ENCODE measurements at places on chromosomes 3 and 15. TPM values are rescaled to one million over a fixed set of nuclear protein-coding genes. Genes with fewer than 3 reads are reported as not detected.

GRCh38 chr3:69142090-69142489 lies 19.7 kb upstream of the LMOD3 start:
- DNase-seq: no peak

DNA sequence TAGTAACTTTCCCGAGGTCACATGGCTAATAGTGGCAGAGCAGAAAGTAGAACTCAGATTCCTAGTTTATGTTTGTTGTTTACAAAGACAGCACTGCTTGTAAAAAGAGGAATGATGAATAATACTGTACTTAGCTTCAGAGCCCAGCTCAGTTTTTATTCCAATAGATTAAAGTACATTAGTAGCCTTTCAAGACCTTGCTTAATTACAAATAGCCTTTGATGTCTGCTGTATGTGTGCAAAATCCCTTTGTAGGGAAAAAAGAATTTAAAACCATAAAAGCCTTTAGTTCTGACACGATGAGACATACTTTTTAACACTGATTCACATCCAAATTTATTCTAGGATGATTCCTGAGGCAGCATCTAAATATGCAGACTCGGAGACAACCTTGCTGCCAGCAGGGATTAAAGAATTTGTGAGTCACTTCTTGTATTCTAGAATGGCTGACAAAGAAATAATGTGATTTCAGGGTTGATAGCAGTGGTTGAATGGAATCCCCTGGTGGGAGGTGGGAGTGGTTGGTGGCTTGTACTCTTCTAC lies 324.2 kb upstream of the TGFBR2 start:
- no peak for DNase-seq

DNA sequence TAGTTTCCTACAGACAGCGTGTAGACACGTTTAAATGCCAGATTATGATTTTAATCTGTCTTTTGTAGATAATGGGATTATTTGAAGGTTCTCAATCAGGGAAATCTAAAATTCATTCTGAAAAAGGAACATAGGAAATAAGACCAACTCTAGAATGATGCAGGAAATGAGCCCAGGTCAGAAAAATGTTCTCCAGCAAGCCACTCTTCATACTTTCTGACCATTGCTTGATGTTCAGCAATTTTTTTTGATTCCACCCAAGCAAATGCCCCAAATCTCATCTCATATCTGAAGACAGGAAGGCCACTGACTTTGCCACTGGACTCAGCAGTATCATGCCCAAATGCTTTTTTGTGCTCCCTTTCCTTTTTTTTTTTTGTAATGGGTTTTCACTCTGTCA lies 373.4 kb downstream of the LPP start:
- no peak for DNase-seq

DNA sequence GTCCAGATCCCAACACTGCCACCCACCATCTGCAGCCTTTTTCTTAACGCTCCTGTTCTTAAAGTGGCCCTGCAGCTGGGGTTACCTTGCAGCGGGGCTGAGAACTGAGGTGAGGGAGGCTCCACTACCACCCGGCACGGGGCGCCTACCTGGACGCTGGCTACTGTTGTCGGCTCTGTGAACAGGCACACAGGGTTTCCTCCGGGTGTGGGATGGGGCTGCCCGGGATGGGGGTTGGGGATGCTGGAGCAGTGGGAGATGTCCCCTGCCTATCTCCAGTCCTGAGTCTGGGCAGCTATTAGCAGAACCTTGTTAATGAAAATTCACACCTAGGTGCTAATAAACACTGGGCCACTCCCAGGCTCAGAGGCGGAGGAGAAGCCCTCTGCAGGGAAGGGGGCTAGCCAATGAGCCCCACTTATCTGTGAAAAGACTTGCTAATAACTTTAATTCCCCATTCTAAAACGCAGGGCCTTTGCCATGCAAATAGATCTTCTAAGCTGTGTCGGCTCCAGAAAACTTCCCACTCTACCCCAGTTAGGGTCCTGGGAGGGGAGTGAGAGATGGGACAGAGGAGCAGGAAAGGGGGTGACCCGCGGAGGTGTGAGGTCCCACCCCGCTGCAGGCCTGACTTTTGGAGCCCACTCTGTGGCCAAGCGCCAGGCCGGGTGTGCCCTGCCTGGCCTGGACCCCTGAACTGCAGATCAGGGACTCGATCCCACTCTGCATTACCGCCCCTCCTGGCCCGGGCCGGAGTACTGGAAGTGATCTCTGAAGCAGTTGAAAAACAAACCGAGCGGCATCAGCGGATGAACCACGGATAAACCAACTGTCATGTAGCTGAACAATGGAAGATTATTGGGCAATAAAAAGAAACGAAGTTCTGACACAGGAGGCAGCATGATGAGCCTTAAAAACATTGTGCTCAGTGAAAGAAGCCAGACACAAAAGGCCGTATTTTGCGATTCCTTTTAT lies 3.1 kb downstream of the MESP1 start:
- no peak for DNase-seq

GRCh38 chr3:112199622-112200316 lies 66.7 kb upstream of the GCSAM start:
- no peak for DNase-seq

DNA sequence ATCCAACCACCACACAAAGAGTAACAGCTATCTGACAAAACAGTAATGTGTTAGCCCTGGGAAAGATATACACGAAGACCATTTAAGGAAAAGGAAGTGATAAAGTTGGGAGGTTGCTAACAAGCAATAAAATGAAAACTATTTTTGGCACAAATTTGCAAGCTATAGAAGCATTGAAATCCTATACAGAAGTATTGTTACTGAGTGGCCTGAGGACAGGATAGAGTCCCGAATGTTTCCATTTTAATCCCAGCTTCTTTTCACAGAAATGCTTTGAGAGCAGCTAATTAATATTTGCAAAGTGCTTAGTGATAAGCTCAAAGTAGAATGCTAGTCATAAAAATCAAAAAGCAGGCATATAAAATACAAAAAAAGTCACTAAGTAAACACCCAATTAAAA lies 51.5 kb downstream of the RAD18 start:
- DNase-seq: no peak

DNA sequence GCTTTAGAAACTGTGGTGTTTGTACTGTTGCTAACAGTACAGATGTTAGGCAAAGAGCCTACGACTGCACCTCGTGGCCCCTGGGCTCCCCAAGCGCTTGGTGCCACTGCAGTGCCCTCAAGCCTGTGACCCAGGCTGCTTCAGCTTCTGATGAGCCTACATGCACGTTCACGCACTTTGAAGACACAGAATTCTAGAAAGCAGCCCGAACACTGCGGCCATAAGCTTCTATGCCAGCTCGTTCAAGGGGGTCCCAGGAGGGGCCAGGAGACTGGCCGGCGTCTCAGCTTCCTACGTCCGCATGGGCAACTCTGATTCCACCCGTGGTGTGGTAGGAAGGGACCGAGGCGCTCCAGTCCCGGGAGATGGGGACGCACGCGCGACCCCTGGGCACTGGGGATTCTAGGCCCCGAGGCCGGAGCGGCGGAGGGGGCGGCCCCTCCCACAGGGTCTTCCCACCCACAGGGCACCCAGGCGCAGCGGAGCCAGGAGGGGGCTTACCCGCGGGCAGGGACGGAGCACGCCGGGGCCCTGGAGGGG lies 653 bp downstream of the MYO5C start:
- no peak for DNase-seq

DNA sequence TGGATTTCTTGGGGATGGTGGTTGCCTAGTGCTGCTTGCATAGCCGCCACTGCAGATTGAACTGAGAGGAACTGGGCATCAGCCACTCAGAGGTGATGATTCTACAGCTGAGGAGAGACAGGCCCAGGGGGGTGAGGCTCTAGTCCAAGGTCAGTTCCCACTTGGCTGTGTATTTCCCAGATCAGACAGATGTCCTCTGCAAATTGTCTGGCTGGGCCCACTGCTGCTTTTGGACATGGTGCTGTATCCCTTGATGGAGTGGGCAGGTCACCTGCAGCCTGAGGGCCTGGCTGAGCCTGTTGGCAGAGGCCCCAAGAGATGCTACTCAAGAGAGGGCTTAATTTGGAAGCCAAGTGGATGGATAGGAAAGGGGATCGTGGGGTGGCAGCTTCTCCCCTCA lies 124.5 kb upstream of the CTDSPL start:
- no peak for DNase-seq

GRCh38 chr3:45644063-45644790 lies 45.0 kb upstream of the SACM1L start:
- DNase-seq: no peak

Gene ENTPD3
- total RNA-seq: not detected

Gene TM4SF18
- total RNA-seq: not detected

Gene TMOD2
- 2.8 TPM for total RNA-seq

Gene SLC51A
- not detected for total RNA-seq

Gene FSTL1
- total RNA-seq: 3.0 TPM

Gene IGF2BP2
- total RNA-seq: 2.9 TPM

Gene LARP6
- total RNA-seq: 0.23 TPM

Gene SPRED1
- 0.05 TPM for total RNA-seq

Gene FBXO22
- 40.3 TPM for total RNA-seq
